ENCODE measurements at places on chromosomes 1 and 21.

- no peak for DNase-seq
Measured at GRCh38 chr1:59506952-59507351, 210.1 kb downstream of the FGGY start.

DNA sequence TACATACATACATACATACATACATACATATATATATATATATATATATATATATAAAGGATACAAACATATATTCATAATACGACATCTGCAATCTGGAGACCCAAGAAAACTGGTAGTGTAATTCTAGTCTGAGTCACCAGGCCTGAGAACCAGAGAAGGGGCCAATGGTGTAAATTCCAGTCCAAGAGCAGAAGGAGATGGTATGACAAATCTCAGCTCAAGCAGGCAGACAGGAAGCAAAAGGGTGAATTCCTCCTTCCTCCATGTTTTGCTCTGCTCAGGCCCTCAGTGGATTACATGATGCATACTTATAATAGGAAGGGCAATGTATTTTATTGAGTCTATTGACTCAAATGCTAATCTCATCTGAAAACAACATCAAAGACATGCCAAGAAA, 1060.4 kb upstream of the TMPRSS15 start:
- no peak for DNase-seq

- no peak for DNase-seq
Measured at GRCh38 chr21:45319461-45320211, 31.9 kb upstream of the POFUT2 start.

GRCh38 chr1:53148123-53148522, 5.7 kb upstream of the SLC1A7 start:
- no peak for DNase-seq

Data from NCI-H1105 (cell line).